ENCODE measurements at places on chromosomes 11 and 22.

- DNase-seq: no peak
Measured at GRCh38 chr11:133928628-133929059, 28.1 kb downstream of the IGSF9B start.

DNA sequence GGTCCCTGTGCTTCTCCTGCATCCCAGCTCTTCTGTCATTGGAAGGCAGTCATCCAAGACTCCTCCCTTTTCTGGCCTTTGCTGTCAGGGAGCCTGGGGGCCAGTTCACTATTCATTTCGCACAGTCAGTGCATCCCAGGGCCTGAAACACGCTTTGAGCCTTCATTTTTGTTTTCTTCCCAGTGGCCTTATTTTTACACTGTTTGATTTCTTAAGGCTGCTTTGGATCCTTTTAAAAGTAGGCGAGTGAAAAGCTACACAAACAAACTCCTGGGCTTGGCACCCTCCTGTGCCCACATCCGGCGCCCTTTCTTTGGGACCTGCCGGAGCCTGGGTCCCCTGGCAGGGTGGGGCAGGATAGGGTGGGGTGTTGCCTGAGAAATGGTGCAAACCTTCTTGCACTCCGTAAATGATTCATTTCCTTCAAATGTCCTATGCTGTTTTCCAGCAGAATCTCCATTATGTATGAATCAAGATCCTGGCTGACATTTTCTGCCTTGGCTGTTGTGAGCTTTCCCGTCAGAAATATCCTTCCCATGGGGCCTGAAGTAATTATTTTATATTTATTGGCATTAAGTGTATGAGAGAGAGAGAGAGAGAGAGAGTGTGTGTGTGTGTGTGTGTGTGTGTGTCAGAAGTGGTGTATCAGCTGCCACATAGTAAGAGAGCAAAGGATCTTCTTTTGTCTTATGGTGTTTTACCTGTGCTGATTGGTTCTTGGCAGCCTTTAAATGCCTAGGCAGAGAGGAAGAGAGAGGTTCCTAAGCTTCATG lies 45.6 kb downstream of the BCR start:
- DNase-seq: no peak

DNA sequence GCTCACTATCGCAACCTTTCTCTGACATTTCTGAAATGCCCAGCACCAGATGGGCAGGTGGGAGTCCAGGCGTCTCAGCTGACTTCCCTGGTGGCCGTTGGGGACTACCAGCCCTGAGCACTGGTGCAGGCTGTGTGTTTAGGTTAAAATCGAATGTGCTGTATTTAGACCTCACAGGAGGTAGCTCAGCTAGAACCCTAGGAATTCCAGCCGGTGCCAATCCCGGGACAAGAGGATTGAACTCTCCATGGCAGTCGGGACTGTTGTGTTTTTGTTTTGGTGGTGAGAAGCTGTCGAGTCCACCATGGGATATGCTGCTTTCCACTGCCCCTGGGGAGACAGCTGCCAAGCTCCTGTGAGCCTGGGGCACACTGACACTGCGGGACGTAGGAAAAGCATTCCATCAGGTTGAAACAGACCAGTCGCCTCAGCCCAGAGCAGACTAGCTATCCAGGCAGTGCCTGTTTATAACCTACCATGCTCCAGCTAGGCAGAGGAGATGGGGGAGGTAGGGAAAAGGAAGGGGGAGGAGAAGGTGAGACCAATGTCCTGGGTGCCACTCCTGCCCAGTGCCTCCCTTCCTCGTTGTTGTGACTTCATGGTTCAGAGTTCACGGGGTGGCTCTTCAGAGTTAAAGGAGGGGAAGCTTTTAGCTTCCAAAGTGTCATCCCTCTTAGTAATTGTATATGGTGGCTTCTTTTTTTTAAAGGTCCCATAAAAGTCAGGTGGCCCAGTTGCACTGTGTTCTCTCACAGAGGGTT lies 53.0 kb downstream of the MICAL2 start:
- no peak for DNase-seq

- peak; percentile 98 for DNase-seq
Measured at GRCh38 chr11:85718991-85719807, 33.2 kb upstream of the CCDC89 start.

DNA sequence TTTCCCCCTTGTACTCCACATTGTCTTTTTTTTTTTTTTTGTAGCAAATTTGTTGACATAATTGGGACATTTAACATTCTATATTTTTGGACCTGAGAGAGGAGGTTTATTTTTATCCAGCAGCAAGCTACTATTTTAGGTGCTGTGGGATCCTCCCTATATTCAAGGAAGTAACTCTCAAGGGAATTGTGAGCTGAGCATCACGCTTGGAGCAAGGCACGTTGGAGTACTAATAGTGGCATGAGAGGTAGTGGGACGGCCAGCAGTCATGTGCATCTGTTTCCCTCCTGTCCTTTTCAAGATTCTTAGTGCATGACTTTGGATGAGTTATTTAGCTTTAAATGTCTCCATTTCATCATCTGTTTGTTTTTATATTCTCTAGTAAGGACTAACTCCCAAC lies 52.3 kb downstream of the EXT2 start:
- DNase-seq: no peak

DNA sequence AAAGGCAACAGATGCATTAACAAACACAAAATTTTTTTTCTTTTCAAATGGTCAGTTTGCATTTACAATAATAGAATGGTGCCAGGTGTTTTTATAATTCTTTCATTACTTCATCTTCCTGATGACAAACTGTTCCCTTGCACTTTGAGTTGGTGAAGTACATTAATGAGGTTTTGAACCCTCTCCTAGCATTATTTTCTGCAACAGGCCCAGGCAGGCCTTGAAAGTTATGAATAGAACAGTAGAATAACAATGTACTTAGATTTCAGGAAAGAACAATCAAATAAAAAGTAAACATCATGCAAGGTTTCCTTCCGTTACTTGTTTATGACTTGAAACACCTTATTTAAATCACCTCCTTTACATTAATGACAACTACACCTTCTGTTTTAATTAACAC lies 9.6 kb downstream of the BTG4 start:
- DNase-seq: no peak

GRCh38 chr22:22015631-22016030 lies 33.0 kb upstream of the TOP3B start:
- DNase-seq: no peak

DNA sequence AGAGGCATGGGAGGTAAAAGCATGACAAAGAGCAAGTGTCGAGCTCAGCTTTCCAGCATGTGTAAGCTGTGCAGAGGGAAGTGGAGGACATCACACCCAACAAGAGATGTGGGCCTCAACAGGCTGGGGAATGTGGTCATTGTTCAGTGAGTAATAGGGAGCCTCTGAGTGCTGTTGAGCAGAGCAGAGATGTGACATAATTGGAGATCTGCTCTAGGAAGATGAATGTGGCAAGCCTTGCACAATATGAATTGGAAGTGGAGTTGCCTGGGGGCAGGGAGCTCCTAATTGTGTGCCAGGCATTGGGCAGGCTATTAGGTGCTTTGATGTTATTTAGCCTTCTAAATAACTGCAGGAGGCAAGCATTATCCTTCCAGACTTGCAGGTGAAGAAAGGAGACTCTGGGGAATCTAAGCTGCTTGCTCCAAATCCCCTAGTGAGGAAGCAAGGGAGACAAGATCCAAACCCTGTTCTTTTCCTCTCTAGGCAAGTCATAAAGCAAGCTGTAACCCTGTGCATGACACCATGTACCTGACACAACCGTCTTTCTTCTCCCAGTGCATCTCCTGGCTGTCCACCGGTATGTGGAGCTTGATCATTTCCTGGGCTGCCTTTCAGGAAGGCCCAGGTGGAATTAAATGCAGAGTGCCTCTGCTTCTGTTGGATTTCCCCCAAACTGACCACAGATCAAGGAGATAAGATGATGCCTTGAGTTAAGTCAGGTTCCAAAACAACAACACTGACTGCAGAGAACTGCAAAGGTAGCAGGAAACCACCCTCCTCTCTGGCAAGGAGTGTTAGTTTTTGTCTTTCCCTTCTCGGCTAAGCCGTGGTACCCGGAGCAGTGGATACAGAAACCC lies 221.4 kb downstream of the TENM4 start:
- DNase-seq: no peak

DNA sequence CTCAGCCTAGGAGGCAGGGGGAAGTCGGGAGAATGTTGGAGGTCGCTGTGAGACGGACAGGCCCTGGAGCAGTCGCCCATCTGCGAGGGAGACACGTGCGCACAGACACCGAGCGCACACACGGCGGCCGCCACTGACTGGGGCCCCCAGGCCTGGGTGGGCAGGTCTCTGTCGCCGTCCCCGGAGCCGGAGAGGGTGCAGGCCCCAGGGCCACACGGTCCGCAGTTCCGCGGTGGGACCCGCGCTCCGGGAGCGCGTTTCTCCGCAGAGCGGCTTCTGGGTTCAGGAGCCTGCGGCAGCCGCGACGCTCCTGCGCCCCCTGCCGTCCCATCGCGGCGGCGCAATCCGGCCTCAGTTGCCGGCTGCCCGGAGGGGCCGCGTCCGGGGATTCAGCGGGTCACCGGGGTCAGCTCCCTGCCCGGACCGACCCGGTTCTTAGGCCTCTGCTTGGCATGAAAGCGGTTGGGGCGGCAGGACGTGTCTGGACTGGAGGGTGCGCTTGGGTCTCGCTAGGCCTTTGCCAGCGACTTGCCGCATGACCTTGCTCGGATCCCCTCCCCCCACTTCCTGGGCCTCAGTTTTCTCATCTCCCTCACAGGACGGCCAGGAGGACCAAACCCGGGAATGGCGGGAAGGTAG lies 31.2 kb downstream of the PDE2A start:
- no peak for DNase-seq

GRCh38 chr11:131998020-131998419 lies 627.6 kb downstream of the NTM start:
- no peak for DNase-seq

- DNase-seq: no peak
Measured at GRCh38 chr11:110453684-110454354, 24.1 kb downstream of the FDX1 start.

DNA sequence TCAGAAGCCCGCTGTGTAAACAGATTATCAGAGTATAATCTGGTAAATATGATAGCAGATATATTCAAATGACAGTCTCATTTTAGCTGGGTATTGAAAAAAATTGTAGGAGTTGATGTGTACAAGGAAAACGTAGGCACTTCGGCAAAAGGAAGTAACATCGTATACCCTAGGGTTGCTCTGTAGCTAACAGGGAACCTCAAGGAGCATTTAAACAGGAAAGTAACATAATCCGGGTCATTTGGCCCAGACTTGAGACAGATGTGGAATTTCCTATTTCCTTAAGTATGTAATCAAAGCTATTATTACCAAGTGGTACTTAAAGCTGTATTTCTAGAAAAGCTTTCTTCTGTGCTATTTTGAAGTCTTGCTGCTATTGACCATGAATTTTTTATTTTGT lies 215.6 kb downstream of the DDX10 start:
- DNase-seq: no peak

GRCh38 chr11:47915374-47915773 lies 65.0 kb upstream of the PTPRJ start:
- no peak for DNase-seq

DNA sequence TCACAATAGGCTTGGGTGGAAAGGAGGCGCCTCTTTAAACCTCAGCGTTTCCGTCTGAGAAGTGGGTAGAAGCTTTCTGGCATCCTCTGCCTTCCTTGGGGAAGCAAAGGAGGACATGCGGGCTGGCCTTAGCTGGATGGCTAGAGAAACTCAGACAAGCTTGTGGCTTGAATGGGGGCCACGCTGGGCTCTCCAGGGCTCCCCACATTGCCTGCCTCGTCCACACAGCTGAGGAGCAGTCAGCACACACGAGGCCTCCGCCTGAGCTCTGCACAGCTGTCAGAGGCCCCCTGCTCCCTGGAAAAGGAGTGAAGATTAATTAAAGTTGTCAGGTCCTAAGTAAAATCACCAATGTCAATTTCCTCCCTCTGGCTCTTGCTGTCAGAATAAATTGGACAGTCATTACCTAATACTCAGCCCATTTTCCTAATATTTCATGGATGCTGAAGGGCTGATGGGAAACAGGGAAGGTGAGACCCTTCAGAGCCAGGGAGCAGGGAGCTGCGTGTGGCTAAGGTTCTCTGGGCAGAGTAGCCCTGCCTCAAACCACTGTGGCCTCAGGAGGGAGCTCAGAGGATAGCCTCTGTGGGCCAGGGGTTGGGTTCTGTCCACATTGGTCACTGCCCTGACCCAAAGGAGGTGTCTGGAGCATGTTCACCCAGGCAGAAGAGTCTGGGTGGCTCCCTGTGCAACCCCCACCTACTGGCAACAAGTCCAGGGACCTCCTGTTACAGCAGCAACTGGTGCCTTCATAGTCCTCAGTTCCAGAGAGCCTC lies 118.3 kb upstream of the CD82 start:
- DNase-seq: no peak

- DNase-seq: no peak
Measured at GRCh38 chr22:28017558-28017820, 98.4 kb upstream of the PITPNB start.

DNA sequence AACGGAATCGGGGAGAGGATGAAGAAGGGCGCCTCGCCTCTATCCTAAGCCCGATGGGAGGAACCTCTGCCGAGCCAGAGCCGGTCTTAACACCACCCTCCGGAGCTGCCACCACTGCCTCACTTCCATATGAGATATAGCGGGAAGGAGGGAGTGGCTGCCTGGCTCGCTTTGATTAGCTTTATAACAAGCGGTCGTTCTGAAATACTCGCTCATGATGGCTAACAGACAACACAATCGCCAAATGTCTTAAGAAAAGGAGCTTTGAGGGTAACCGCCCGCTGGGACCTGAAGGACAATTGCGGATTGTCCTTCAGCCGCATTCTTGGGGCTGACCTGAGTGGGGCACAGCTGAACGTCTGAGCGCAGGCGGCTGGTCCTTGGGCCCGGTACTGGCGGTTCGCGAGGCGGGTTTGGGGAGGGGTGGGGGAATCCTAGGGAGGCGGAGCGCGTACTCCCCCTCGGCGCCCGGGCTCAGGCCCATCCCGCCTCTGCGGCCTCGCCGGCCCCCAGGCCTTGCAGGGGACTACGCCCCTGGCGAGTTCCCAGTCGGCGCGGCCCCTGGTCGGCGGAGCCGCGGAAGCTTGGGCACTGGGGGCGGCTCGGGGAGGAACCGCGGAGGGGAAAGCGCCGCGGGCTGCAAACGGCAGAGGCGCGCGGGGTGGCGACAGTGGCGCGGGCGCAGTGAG lies at the start of gene PLAAT5:
Gene PLAAT5 (minus strand): TSS at position 617 of the 689 bp plus-strand sequence. CDS start 133 bp downstream, at position 484.
- no peak for DNase-seq

DNA sequence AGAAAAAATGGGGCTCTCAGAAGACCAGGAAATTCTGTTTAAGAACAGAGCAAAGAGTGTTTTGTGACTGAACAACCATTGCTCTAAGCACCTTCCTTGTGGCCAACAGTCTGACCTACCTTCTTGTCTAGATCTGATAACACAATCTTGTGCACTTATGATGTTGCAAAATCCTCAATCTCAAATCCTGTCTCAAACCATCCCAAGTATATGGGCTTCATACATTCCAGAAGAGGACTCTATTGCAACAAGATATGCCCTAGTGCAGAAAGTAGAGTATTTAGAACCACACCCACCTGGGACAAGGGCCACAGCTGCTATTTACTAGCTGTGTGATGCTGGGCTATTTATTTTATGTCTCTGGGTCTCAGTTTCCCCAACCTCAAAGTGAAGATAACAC lies 27.1 kb downstream of the RASSF10 start:
- no peak for DNase-seq

- no peak for DNase-seq
Measured at GRCh38 chr11:57358543-57358961, 20.4 kb downstream of the P2RX3 start.

All from epithelial cell of proximal tubule (primary cell).